NCI-H748 treated with DMSO at 0.1 percent for 48 hours (cell line): ENCODE measurements at places on chromosomes 2 and 18.

DNA sequence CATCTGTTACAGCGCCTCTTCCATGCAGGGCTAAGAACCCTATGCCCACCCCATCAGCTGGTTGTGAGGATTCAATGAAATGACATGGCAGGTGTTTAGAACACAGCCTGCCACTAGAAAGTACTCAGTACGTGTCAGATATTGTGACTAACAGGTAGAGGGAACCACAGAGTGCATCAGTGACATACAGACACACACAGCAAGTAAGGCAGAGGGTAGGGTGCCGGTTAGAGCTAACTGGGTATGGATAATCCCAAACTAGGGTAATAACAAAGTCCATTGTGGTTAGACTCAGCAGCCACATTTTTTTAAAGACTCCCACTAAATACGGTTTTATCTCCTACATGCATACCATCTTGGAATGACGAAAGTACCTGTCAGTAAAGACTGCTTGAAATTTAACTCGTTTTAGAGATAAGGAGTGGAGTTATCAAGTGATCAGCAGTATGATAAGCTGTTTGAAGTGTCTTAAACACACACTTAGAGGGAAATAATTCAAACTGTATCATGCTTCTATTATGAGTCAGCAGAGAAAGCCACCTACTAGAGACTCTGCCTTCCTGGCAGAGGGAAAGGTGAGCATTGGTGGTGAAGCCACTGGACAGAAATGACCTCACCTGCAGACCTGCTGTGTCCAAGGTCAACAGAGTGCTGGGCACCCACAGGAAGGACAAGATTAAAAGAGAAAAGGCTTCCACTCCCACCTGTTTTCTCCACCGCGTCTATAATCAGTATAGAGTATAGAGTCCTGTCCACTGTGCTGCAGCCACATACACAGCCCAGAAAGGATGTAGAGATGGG is 20.6 kb downstream of the MPPE1 start:
- no peak for DNase-seq

DNA sequence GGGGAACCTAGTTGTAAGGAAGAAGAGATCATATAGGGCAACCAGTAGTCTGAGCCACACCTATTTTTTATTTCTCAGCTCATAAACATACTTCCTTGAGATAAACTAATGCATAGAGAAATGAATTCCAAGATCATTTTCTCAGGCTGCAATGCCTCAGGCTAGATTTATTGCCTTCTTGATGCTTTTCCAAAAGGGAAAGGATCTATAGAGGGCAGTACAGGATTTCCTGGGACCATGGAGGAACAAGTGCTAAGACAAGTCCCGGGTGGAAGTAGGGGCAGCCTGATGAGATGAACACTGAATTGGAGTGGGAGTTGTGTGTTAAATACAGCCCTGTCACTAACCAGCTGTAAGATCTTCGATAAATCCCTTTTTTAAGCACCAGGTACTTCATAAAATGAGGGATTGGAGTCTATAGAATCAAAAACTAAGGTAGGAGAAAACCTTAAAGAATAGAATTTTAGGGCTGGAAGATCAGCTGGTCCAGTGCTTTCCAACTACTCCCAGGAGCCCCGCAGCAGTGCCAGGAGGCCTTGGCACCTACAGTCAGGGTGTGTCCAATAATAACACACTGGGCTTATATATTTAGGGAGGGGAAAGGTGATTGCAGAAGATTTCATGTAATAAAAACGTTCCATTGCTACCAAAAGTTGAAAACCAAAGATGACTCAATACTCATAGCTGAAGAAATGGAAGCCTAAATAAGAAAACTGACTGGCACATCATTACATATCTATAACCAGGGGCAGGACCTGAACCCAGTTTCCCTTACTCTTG is 58.1 kb downstream of the SERTAD2 start:
- DNase-seq: no peak

DNA sequence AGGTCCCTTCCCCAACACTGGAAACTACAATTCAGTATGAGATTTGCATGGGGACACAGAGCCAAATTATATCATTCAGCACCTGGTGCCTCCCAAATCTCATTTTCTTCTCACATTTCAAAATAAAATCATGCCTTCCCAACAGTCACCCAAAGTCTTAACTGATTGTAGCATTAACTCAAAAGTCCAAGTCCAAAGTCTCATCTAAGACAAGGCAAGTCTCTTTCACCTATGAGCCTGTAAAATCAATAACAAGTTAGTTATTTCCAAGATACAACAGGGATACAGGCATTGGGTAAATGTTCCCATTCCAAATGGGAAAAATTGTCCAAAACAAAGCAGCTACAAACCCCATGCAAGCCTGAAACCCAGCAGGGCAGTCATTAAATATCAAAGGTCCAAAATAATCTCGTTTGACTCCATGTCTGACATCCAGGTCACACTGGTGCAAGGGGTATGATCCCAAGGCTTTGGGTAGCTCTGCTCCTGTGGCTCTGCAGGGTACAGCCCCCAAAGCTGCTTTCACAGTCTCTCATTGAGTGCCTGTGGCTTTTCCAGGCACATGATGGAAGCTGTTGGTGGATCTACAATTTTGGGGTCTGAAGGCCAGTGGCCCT is 1370.1 kb upstream of the DDX18 start:
- DNase-seq: no peak

GRCh38 chr18:73980289-73980979 is 167.2 kb downstream of the FBXO15 start:
- peak; percentile 17 for DNase-seq

- no peak for DNase-seq
Measured at GRCh38 chr18:71837547-71837946, 706.6 kb downstream of the CBLN2 start.
